ENCODE measurements at places on chromosomes 3 and 15. TPM values are rescaled to one million over a fixed set of nuclear protein-coding genes. Genes with fewer than 3 reads are reported as not detected.

DNA sequence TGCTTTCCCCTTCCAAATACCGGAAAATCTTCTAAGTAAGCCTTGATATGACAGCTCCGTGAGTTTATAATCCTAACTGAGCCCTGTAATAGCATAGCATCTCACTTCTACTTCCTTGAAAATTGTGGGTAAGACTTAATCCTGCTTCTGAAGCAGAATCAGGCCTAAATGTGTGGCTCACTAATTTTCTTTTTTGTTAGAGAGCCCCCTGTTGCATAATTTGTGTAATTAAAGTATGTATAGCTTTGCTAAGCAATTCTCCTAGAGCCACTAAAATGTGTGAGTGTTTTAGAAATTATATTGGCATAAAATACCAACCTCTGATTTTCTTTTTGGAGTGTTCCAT lies 304.4 kb downstream of the FGF12 start:
- H3K27me3 ChIP-seq, result no peaks in the 10 kb centered on the region
- no peak overlapping the region for H3K27ac ChIP-seq
- no peaks in the 10 kb centered on the region for H3K36me3 ChIP-seq
- H3K4me1 ChIP-seq, result no peaks in the 10 kb centered on the region

GRCh38 chr3:29619676-29620075 lies 338.8 kb downstream of the RBMS3 start:
- DNase-seq, result no peak
- no peaks in the 10 kb centered on the region for H3K27me3 ChIP-seq
- no peak overlapping the region for H3K4me3 ChIP-seq
- H3K36me3 ChIP-seq, result no peaks in the 10 kb centered on the region

DNA sequence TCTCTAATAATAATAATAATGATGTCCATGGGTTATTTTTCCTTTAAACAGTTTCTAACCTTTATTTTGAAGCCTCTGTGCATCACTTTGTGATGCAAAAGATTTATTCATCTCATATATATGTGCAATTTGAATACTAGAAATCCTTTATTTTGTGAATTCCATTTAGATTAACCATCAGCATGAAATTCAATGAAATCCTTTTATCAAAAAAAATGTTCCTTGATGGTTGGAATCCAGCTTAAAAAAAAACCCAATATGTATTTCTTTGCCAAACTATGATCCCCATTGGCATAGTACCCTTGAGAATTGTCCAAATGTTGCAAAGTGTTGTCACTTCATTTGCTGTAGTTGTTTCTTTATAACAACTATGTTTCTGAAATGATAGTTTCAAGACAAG lies 7.4 kb downstream of the TBC1D23 start:
- no peaks in the 10 kb centered on the region for H3K36me3 ChIP-seq
- no peaks in the 10 kb centered on the region for H3K27me3 ChIP-seq
- H3K27ac ChIP-seq, result no peak overlapping the region

GRCh38 chr15:90906181-90906849 lies 3.2 kb downstream of the MAN2A2 start:
- no peak for DNase-seq
- H3K27me3 ChIP-seq, result no peaks in the 10 kb centered on the region

DNA sequence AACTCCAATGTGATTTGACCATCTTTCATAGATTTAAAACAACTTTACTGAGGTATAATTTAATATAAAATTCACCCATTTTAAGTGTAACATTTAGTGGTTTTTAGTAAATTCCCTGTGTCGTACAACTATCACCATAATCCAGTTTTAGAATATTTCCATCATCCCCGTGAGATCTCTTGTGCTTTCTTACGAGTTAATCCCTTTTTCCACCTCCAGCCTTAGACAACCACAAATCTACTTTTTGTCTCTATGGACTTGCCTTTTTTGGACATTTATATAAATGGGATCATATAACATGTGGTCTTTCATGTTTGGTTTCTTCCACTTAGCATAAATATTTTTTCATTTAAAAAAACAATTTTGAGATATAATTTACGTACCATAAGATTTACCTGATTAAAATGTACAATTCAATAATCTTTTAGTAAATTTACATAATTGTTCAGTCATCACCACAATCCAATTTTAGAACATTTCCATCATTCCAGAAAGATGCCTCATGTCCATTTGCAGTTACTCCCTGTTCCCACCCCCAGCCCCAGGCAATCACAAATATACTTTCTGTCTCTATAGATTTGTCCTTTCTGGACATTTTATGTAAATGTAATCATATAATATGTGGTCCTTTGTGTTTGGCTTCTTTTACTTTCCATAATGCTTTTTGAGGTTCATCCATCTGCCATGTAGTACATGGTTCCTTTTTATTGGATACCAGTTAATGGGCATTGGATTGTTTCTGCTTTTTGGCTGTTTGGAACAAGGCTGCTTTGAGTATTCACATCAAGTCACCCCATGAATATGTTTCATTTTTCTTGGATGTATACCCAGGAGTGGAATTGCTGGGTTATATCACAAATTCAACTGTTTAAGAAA lies 3.1 kb downstream of the OXSR1 start:
- no peak overlapping the region for H3K27ac ChIP-seq
- H3K36me3 ChIP-seq, result no peaks in the 10 kb centered on the region
- DNase-seq, result no peak
- no peaks in the 10 kb centered on the region for H3K27me3 ChIP-seq
- peaks cover 21% of the 10 kb centered on the region for H3K4me1 ChIP-seq
- no peak overlapping the region for H3K4me3 ChIP-seq

DNA sequence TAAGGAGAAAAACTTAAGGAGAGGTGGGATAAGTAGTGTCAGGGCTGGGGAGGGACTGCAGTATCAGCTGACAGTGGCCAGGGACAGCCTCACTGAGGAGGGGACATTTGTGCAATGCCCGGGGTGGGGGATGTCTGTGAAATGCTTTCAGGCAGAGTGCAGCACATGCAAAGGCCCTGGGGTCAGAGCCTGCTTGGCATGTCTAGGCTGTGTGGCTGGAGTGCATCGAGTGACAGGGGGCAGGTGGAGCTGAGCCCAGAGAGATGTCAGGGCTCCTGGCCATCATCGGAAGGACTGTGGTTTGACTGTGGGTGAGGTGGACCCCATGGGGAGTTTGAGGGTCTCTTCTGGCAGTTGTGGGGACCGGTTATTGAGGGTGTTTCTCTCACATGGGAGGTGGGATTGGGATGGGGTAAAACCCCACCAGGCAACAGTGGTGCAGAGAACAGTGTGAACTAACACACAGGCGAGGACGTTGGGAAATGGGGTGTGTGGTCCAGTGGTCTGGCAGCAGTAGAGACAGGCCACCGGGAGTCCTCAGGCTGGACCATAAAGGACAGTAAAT lies 61.2 kb downstream of the FBLN2 start:
- H3K4me3 ChIP-seq, result no peak overlapping the region
- H3K4me1 ChIP-seq, result no peaks in the 10 kb centered on the region
- H3K36me3 ChIP-seq, result no peaks in the 10 kb centered on the region
- no peak for DNase-seq

DNA sequence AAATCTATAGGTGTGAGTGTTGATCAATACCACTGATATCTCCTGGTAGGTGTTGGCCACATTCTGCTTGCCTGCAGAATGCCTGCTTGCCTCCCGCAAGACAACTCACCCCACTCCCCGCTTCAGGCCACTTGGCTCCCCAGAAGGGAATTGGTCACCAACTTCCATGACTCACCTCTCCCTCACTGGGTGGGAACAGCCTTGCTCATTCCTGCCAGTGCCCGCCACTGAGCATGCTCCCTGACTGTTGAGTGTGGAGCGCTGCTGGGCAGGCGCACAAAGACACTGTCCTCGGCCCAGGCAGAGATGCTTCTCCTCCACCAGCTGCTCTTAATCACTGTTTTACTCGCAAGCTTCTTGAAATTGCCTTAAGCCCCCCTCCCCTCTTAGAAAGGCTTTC lies 57.3 kb upstream of the PPP2R3A start:
- no peaks in the 10 kb centered on the region for H3K27me3 ChIP-seq
- no peak for DNase-seq
- no peaks in the 10 kb centered on the region for H3K4me1 ChIP-seq
- H3K27ac ChIP-seq, result no peak overlapping the region
- H3K36me3 ChIP-seq, result no peaks in the 10 kb centered on the region

GRCh38 chr15:42048821-42049200 lies 28.0 kb upstream of the PLA2G4E start:
- no peaks in the 10 kb centered on the region for H3K36me3 ChIP-seq
- H3K27me3 ChIP-seq, result no peaks in the 10 kb centered on the region
- H3K27ac ChIP-seq, result no peak overlapping the region
- H3K4me3 ChIP-seq, result no peak overlapping the region
- H3K4me1 ChIP-seq, result no peaks in the 10 kb centered on the region
- no peak for DNase-seq

- peaks cover 5% of the 10 kb centered on the region for H3K4me1 ChIP-seq
- H3K27me3 ChIP-seq, result no peaks in the 10 kb centered on the region
- H3K36me3 ChIP-seq, result no peaks in the 10 kb centered on the region
- H3K27ac ChIP-seq, result no peak overlapping the region
- no peak overlapping the region for H3K4me3 ChIP-seq
- DNase-seq, result no peak
Measured at GRCh38 chr3:157059181-157059580, 100.8 kb downstream of the CCNL1 start.

DNA sequence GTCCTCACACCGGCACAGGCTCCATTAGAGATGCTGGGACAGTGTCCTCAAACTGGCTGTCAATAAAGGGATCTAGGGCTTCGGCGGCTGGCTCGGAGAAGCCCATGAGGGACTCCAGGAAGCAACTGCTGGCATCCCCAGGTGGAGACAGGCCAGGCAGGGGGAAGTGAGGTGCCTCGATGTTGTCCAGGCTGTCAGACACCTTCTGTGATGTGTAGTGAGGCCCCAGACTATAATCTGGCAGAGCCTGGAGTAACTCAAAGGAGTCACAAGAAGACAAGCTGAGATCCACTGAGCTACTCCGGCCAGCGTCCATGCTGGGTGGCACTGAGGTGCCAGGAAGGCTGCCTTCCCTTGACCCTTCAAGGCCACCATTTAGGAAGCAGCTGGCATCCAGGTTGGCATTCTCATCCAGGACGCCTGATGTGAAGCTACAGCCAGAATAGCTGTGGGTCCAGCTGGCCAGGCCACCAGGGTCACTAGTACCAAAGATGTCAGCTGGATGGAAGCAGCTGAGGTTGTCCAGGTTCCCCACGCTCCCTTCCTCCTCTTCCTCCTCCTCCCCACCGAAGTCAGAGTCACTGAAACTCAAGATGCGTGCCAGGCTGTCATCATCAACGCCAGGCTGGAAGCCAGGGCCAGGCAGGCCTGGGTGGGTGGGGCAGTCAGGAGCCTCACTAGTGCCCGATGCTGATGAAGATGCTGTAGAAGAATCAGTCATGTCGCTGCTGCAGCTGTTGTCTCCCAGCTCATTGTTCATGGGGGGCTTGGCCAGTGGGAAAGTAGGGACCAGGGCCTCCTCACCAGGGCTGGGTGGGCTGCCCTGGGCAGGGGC lies 10.1 kb downstream of the CSRNP1 start:
- no peak overlapping the region for H3K27ac ChIP-seq
- H3K4me1 ChIP-seq, result peaks cover 52% of the 10 kb centered on the region
- no peak overlapping the region for H3K4me3 ChIP-seq
- DNase-seq, result no peak
- peaks cover 2% of the 10 kb centered on the region for H3K36me3 ChIP-seq
- no peaks in the 10 kb centered on the region for H3K27me3 ChIP-seq

DNA sequence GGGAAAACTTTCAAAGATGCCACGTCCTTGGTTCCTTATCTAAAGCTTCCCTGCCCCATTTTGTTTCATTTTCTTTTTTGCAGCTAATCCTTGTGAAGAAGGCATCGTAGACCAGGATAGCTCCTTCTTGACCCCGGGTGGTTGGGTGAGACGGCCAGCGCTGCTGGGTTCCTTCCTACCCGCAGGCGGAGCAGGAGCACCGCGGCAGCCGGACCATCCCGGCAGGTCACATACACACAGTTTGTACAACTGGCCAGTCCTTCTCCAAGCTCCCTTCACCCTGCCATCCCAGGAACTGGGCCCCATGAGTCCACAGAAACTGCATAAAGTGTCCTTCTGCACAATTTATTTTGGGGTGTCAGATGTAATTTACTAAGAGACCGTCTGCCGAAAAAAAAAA lies 83.9 kb downstream of the MEGF11 start:
- no peak overlapping the region for H3K27ac ChIP-seq
- H3K4me3 ChIP-seq, result no peak overlapping the region
- H3K36me3 ChIP-seq, result no peaks in the 10 kb centered on the region

DNA sequence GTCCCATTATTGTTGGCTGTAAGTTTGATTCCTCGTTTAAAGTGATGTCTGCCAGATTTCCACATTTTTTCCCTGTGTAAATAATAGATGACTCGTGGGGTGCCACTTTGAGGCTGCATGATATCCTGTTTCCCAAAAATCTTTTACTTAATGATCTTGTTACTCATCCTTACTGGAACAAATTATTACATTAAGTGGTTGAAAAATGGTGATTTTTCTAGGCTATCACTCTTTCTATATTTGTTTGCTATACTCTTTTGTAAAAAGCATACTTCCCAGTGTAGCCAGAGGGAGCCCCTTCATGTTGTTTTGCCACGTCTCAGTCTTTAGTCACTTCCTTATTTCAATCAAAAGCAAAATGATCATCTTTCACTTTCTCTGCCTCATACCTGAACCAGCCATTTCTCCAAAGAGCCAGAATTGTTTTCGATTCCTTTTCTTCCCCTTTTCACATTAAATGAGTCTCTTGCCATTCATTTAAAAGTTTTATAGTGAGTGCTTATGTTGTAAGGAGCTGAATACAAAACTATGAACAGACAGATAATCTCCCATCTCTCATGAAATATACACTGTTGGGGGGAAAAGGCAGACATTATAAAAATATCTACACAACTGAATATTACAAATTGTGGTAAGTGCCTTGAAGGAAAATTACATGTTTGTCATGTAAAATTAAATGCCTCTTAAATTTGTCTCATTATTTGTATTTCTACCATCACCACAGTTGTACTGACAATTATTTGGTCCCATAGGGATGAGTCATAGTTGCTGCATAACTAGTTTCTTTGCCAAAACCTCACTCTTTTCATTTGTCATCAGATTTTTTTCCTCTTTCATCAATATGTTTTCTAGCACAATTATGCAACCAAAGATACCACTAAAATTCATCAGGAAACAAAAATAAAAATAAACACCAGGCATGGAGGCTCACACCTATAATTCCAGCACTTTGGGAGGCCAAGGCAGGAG lies 41.5 kb downstream of the ADGRG7 start:
- H3K4me1 ChIP-seq, result peaks cover 8% of the 10 kb centered on the region
- peak; percentile 66 for DNase-seq
- H3K27ac ChIP-seq, result no peak overlapping the region
- H3K4me3 ChIP-seq, result peak overlapping the region; percentile 11
- H3K36me3 ChIP-seq, result no peaks in the 10 kb centered on the region

DNA sequence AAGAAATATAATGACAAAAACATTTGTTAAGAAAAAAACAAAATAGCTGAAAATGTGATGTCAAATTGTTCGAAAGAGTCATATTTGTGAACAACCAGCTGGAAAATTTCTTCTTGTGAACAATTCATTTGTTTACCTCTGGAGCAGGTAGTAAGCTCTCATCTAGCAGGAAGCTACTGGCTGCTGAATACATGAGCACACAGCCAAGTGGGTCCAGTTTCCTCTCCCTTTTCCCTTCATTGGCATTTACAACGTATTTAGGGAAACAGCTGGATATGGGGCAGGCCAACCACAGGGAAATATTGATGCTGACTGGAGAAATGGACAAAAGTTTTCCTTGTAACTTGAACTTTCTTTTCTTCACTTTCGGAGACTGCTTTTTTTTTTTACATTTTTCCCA lies 1354.7 kb upstream of the EPHA6 start:
- no peaks in the 10 kb centered on the region for H3K27me3 ChIP-seq
- H3K4me3 ChIP-seq, result no peak overlapping the region
- H3K27ac ChIP-seq, result no peak overlapping the region

- H3K4me1 ChIP-seq, result no peaks in the 10 kb centered on the region
- H3K27ac ChIP-seq, result no peak overlapping the region
- no peaks in the 10 kb centered on the region for H3K36me3 ChIP-seq
- H3K4me3 ChIP-seq, result no peak overlapping the region
- peaks cover 22% of the 10 kb centered on the region for H3K27me3 ChIP-seq
Measured at GRCh38 chr15:69629631-69630161, 177.1 kb downstream of the RPLP1 start.

The HIGD2B gene
- total RNA-seq, result 1.4 TPM

The TMEM87A gene
- total RNA-seq, result 61.5 TPM

The DPPA2 gene
- total RNA-seq, result not detected

All from B cell (primary cell).